ENCODE measurements at places on chromosomes 1 and 21. TPM values are rescaled to one million over a fixed set of nuclear protein-coding genes. Genes with fewer than 3 reads are reported as not detected.

DNA sequence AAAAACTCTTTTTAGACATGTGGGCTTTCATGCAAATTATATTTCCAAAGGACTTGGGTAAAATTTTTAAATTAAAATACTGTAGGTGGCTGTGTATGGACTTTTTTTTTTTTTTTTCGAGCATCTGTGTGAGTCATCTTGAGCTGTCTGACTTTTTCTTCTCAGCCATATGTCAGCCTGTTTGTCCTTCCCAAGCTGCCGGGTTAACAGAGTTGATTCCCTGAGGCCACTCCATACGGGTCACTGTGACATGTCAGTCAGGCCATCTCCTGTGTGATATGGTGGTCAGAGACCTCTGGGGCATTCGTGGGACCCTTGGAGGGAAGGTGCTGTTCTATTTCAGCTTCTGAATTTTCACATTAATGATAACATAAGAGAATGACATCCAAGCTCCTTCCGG lies 148.3 kb downstream of the KCNJ6 start:
- no peak for DNase-seq

DNA sequence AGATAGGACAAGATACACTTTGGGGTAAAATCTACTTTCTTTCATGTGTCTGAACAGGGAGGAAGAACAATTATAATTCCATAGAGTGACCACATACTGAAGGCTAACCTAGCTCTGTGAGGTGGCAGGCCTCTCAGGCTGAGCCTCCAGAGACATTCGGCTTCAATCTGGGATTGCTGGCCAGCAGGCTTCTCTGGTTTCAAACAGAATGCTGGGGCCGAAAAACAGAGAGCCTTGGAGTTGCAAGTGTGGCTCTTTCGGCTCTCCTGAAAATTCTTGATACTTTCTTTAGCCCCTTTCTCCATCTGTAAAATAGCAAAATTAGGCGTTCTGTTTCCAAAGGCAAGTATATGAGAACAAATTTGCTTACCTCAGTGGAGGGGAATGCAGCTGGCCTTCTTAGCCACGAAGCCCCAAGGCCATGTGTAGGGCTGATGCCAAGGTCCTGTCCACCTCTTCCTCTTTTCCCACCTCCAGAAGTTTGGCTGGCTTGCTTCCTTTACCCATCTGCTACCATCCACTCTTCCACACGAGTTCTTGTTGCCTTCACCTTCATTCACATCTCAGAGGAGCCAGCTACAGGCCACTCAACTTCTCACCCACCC lies 30.0 kb upstream of the UBE2U start:
- DNase-seq: no peak

- no peak for DNase-seq
Observed at GRCh38 chr1:65159801-65160523, 12.0 kb downstream of the AK4 start.

- DNase-seq: no peak
Observed at GRCh38 chr1:7733276-7733675, 37.8 kb upstream of the VAMP3 start.

DNA sequence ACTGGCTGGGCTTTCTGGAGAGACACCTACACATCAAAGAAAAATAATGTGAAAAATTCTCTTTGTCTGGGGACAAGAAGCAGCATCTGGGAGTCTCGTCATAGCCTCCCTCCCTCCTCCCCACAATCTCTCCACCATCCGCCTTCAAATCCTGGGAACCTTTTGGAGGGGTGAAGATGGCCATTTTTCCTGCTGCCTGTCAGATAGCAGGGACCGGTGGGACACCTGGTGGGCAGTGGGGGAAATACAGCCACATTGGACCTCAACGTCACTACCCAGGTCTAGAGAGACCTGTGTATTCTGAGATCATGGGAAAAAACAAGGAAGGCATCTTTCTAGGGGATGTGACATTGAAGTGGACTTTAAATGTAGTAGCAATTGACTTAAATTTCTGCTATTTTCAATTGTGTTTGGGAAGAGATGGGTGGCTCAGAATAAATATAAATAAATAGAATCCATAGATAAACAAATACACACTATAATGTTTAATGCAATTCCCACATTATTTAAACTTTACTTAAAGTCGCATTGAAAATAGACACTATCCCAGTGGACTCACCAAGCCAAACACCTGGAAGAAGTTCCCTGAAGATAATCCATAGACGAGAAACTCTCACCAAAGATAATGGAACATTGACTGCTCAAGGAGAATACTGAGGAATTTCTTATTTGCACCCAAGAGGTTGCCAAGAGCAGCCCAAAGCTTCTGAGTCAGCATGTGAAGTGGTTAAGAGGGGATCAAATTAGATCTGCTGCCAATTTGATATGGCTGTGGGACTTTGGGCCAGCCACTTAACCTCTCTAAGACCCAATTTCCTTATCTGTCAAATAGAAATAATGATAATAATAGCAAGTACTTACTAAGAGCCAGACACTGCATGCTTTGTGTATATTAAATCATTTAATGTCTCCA lies 147.6 kb upstream of the CAMK1G start:
- peak; percentile 76 for DNase-seq

DNA sequence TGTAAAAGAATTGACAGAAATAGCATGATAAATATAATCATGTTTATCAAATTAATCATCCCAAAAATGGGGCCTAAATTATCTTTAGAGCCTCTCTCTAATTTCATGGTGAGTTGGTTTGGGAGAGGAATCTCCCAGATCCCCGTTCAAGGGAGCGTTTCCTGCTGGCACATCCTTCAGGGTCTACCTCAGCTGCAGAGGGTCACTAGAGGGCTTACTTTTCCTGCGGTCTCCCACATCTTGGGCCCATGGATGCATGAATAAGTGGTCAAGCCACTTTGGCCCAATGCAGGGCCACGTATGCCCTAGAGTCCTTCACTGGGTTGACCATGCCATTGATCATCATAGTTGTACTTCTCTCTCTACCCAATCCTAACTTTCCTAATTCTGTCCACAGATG lies 164.1 kb downstream of the USP25 start:
- no peak for DNase-seq

GRCh38 chr1:222310836-222311235 lies 237.1 kb downstream of the HHIPL2 start:
- DNase-seq: peak; percentile 46

DNA sequence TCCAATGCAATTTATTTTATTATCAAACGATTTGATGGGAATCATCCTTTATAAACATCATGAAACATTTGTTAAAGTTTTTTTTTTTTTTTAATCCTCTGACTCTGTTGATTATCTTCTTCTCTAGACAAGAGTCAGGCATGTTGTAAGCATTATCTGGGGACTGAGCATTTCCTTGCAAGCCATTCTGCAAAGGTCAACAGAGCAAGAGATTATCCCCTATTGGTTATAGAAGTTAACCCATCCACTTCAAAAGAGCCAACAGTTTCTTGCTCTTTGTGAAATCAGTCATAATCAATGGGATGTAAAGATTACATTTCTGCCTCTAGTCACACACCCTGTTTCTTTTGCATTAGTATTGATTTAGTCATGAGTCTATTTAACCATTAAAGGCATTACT lies 368.8 kb upstream of the ADGRL4 start:
- DNase-seq: no peak

DNA sequence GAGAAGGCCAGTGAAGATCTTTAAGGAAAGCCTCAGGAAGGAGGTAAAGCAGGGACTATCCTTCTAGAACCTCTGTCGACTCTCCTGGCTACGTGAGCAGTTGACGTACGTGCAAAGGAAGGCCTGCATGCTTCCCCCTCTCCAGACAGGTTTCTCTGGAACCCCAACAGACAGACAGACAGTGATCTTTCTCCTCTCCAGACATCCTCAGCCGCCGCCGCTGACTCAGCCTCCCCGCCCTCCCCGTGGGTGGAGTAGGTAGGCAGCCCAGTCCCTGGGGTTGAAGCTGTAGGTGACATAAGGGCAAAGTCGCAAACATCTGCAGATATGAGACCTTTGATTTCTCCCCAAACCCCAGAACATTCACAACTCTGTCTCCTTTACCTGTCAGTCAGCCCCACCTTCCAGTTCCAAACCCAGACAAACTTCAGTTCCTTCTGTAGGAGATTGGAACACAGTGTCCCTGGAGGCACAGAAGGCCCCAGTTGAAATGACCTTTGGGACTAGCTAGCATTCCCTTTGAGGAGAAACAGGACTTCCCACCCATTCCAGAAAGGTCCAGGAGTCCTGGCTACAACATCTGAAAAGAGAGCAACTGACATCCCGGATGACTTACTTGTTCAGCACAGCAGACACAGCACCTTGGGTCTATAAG lies 146.0 kb upstream of the JUN start:
- no peak for DNase-seq

- DNase-seq: no peak
Observed at GRCh38 chr21:29477941-29478340, 179.2 kb downstream of the BACH1 start.

DNA sequence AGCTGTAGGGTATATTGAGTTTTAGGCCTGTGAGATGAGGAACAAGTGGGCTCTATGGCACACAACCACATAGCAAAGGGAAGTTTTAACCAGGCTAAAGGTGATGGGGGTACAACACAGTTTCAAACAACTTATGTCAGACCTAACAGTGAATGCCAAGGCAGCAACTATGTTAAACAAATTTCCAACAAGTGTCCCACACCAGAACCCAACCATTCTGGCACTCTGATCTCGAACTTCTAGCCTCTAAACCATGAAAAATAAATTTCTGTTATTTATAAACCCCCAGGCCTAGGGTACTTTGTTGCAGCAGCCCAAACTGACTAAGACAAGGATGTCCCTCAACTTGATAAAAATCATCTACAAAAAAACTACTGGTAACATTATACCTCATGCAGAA lies 52.3 kb upstream of the INSL5 start:
- DNase-seq: no peak

DNA sequence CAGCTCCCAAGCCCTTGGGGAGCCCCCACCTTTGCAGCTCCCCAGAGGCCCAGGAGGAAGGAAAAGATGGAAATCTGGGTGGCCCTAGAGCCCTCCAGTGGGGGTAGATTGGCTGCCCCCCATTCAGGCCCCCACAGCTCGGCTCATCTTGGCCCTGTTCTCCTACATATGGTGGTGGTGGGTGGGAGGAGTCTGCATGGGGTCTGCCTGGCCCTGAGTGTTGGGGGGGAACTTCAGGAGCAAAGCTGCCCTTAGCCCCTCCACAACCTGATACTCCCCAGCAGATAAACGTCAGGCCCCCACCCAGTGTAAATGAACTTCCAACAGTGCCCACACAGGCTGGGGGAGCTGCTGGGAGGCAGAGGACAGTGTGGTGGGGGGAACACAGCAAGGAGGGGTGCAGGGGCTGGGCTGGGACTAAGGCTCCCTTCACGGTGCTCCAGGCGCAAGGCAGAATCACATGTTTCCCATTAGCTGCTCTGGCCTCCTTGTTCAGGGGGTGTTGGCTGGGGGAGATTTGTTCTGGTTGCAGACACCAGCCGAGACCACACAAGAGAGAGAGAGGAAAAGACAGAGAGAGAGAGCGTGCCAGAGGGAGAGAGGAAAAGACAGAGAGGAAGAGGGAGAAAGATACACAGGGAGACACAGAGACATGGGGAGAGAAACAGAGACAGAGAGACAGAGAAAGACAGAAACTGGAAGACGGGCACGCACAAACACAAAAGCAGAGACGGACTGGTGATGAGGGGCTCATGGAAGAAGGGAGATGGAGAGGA lies 42.6 kb downstream of the AHDC1 start:
- peak; percentile 37 for DNase-seq

- no peak for DNase-seq
Observed at GRCh38 chr1:109425391-109426280, 612 bp downstream of the PSMA5 start.

GRCh38 chr1:172761581-172762486 lies 102.9 kb downstream of the FASLG start:
- no peak for DNase-seq

DNA sequence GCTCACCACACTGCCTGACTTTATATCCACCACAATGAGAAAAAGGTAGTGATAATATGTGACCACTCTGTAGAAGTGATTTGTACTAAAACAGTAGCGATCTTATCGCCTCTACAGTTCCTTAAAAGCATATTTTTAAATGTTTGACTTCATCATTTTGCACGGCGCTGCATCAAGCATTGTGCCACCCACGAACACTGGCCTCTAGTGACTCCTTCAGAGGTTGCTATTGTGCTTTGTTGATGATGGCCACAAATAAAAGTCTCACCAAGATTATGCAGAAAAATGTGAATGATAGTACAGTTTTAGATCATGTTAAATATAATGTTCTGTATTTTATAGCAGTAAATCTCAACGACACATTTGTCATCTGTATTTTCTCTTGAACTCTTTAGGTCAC lies 186.5 kb upstream of the NCAM2 start:
- no peak for DNase-seq

GRCh38 chr1:66769512-66770229 lies 17.4 kb downstream of the DYNLT5 start:
- no peak for DNase-seq

- DNase-seq: no peak
Observed at GRCh38 chr1:43280692-43281091, 4.7 kb downstream of the C1orf210 start.

DNA sequence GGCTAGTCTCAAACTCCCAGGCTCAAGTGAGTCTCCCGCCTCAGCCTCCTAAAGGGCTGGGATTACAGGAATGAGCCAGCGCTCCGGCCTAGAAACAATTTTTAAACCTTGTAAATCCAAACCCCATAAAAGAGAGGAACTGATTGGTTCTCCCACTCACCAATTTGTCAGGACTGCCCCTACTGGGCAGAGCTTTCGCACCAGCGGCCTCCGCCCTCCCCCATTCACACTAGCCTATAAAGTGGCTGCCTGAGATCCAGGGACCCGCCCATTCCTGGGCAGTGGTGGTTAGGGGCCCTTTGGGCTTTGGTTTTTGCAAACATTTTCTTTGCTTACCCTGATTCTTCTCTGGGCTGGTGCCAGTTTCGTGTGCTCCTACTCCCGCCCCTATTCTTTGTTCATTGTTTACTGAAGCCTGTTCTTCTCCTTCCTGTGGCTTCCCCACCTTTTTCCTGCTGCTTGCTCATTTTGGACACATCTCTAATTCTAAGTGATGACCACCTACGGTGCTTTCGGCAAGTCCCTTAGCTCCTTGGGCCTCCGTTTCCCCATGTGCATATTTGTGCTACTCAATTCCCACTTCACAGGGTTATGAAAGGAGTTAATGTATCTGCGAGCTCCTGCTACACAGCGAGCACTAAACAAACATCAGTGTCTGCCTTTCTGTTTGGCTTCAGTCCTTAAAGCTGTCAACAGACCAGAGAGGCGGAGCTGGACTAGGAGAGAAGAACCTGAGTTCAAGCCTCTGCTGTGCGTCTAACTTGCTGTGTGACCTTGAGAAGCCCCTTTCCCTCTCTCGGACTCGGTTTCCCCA lies 39.8 kb upstream of the CLIC4 start:
- peak; percentile 86 for DNase-seq

DNA sequence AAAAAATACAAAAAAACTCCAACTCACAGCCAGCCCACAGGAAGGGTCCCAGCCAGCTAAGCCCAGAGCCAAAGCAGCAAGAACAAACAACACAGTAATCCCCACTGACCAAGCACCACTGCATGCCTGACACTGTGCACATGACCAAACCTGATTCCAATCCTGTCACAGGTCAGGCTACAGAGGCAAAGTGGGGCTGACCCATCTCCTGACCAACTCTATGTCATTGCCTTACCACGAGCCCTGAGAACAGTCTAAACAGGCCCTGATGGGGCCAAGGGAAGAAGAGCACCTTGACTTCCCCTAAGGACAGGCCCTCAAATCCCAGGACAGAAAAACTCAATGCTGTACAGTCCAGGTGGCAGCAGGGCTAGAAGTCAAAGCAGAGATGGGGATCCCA lies 2.4 kb downstream of the LSS start:
- no peak for DNase-seq

The LCE1E gene
- not detected for total RNA-seq

The TCHH gene
- total RNA-seq: 0.02 TPM

The MAP3K21 gene
- total RNA-seq: 0.50 TPM

The XKR8 gene
- 5.3 TPM for total RNA-seq

The ANGPTL1 gene
- 6.6 TPM for total RNA-seq

The REN gene
- not detected for total RNA-seq

The ANKRD34A gene
- 0.52 TPM for total RNA-seq

The PADI4 gene
- 0.67 TPM for total RNA-seq

The TLR5 gene
- 2.5 TPM for total RNA-seq
